Activated T-helper 2 cell treated with anti-CD3 and anti-CD28 coated beads, Interferon-gamma antibody, Interleukin-2, Interleukin-4, amounts not matched to agents 10 μg/mL and 5 μg/mL and 100 μg/mL, durations not matched to agents 14 hours and 24 hours and 36 hours (primary cell): ENCODE measurements at places on chromosomes 13 and 19. TPM values are rescaled to one million over a fixed set of nuclear protein-coding genes. Genes with fewer than 3 reads are reported as not detected.

GRCh38 chr13:46639033-46639981, 86.3 kb downstream of the LRCH1 start:
- no peak overlapping the region for H3K4me3 ChIP-seq
- no peak for DNase-seq
- no peaks in the 10 kb centered on the region for H3K36me3 ChIP-seq
- H3K27me3 ChIP-seq: no peaks in the 10 kb centered on the region

GRCh38 chr19:45882652-45883585, 3.0 kb downstream of the IRF2BP1 start:
- no peaks in the 10 kb centered on the region for H3K27me3 ChIP-seq
- DNase-seq: peak; percentile 81
- H3K36me3 ChIP-seq: peaks cover 4% of the 10 kb centered on the region
- peak overlapping the region; percentile 18 for H3K27ac ChIP-seq
- peak overlapping the region; percentile 66 for H3K4me3 ChIP-seq

DNA sequence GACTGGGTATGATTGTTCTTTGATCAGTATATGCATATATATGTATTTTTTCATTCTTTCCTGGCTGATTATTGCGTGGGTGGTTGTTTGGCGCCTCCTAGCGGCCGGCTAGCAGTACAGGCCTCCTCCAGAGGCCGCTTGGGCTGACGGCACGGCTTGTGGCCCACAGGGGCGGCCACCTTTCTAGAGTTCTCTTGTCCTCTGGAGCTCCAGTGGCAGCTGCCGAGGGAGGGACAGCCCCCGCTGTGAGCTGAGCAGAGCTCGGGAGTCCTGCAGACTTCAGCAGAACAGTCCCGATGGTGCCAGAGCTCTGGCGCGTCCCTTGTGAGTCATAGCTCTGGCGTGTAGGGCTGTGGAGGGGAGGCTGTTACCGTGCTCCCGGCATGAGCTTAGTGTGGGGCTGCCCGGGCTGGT, 22.5 kb upstream of the ZNF429 start:
- peak; percentile 22 for DNase-seq
- H3K36me3 ChIP-seq: peaks cover 6% of the 10 kb centered on the region
- H3K27me3 ChIP-seq: no peaks in the 10 kb centered on the region
- H3K4me3 ChIP-seq: no peak overlapping the region
- no peaks in the 10 kb centered on the region for H3K4me1 ChIP-seq

The BICRA gene
- total RNA-seq: 12.0 and 12.2 TPM in 2 replicates

The ADM5 gene
- 7.2 and 7.3 TPM in 2 replicates for total RNA-seq

- no peak overlapping the region for H3K4me3 ChIP-seq
- H3K27me3 ChIP-seq: no peaks in the 10 kb centered on the region
- H3K4me1 ChIP-seq: peaks cover 9% of the 10 kb centered on the region
- no peak overlapping the region for H3K27ac ChIP-seq
- DNase-seq: no peak
- H3K36me3 ChIP-seq: no peaks in the 10 kb centered on the region
These were observed 66.1 kb downstream of the RFX2 start for GRCh38 chr19:6044056-6044805.

DNA sequence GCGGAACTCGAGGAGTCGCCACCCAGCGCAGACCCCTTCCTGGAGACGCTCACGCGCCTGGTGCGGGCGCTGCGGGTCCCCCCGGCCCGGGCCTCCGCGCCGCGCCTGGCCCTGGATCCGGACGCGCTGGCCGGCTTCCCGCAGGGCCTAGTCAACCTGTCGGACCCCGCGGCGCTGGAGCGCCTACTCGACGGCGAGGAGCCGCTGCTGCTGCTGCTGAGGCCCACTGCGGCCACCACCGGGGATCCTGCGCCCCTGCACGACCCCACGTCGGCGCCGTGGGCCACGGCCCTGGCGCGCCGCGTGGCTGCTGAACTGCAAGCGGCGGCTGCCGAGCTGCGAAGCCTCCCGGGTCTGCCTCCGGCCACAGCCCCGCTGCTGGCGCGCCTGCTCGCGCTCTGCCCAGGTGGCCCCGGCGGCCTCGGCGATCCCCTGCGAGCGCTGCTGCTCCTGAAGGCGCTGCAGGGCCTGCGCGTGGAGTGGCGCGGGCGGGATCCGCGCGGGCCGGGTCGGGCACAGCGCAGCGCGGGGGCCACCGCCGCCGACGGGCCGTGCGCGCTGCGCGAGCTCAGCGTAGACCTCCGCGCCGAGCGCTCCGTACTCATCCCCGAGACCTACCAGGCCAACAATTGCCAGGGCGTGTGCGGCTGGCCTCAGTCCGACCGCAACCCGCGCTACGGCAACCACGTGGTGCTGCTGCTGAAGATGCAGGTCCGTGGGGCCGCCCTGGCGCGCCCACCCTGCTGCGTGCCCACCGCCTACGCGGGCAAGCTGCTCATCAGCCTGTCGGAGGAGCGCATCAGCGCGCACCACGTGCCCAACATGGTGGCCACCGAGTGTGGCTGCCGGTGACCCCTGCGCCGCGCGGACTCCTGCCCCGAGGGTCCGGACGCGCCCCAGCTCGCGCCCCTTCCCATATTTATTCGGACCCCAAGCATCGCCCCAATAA, 2.3 kb downstream of the AMH start:
- no peak for DNase-seq
- H3K4me3 ChIP-seq: no peak overlapping the region
- H3K27ac ChIP-seq: no peak overlapping the region
- H3K27me3 ChIP-seq: peaks cover 12% of the 10 kb centered on the region
- H3K36me3 ChIP-seq: peaks cover 5% of the 10 kb centered on the region

DNA sequence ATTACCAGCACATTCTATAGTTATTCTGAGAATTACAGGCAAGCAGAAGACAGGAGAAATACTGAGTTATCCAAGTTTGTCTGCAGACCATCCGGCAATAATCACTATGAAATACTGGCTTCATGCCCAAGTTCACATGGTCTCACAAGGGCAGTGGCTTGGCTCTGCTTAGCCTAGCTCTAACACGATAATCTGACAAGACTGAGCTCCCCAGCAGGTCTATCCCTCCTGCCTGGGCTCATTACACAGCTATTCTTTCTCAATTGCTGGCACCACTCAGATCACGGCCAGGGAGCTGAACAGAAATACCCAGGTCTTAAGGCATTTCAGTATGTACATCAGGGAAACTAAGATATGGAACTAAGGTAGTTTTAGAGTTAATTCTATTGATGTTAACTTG, 361.6 kb upstream of the PCDH20 start:
- H3K4me3 ChIP-seq: no peak overlapping the region
- no peaks in the 10 kb centered on the region for H3K4me1 ChIP-seq
- H3K27me3 ChIP-seq: no peaks in the 10 kb centered on the region
- no peaks in the 10 kb centered on the region for H3K36me3 ChIP-seq

DNA sequence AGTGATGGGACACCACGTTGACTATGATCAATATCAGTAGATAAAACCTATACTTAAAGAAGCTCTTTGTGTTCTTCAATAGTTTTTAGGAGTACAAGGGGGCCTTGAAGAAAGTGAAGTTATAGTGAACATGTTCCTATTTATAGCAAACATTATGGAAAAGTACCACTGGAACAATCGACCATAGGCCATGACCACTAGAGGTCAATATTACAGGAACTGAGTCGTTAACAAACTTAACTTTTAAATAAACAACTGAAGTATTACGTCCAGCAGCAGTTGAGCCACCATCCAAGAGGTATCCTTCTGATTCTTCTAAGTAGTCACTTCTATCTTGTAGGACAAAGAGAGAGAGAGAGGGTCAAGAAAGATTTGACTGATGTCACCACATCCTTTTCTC, 391.0 kb upstream of the SLITRK5 start:
- no peaks in the 10 kb centered on the region for H3K4me1 ChIP-seq
- no peak overlapping the region for H3K27ac ChIP-seq
- H3K36me3 ChIP-seq: no peaks in the 10 kb centered on the region
- H3K27me3 ChIP-seq: no peaks in the 10 kb centered on the region

- no peak overlapping the region for H3K4me3 ChIP-seq
- H3K4me1 ChIP-seq: no peaks in the 10 kb centered on the region
- peaks cover 15% of the 10 kb centered on the region for H3K27me3 ChIP-seq
- no peak for DNase-seq
These were observed 29.3 kb upstream of the TNFAIP8L1 start for GRCh38 chr19:4609878-4610511.

DNA sequence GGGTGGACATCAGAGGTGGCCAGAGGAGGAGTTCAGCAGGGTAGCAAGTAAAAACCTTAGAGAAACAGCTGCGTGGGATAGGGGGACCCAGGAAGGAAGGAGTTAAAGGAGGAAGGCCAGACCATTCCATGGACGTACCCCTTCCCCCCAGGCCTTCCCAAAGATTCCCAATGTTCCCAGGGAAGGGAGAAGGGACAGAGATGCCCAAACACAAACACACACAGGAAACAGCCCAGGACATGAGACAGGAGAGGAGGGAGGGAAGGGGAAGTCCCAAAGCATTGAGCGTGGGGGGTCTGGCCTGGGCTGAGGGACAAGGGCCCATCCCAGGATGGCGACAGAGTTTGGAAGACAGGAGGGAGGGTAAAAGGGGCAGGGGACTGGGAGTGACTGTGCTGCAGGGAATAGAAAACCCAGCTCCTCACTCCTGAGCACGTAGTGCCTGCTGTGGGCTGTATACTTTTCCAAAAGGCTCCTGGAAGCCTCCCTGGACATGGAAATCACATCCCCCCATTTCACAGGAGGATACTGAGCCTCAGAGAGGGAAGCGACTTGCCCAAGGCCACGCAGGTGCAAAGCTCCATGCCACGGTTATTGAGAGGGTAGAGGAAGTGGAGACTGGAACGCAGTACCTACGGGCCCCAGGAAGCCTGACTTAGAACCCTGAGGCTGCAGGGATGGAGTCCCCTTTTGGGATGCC, 1.1 kb downstream of the SYDE1 start:
- DNase-seq: no peak
- H3K27ac ChIP-seq: no peak overlapping the region
- peaks cover 17% of the 10 kb centered on the region for H3K27me3 ChIP-seq
- H3K4me3 ChIP-seq: peak overlapping the region; percentile 41
- H3K4me1 ChIP-seq: peaks cover 7% of the 10 kb centered on the region

The CALR3 gene
- not detected in 2 replicates for total RNA-seq

- H3K4me3 ChIP-seq: no peak overlapping the region
- no peaks in the 10 kb centered on the region for H3K27me3 ChIP-seq
- no peak overlapping the region for H3K27ac ChIP-seq
- H3K4me1 ChIP-seq: no peaks in the 10 kb centered on the region
- DNase-seq: no peak
These were observed 285.0 kb upstream of the SLC10A2 start for GRCh38 chr13:103351035-103351828.

DNA sequence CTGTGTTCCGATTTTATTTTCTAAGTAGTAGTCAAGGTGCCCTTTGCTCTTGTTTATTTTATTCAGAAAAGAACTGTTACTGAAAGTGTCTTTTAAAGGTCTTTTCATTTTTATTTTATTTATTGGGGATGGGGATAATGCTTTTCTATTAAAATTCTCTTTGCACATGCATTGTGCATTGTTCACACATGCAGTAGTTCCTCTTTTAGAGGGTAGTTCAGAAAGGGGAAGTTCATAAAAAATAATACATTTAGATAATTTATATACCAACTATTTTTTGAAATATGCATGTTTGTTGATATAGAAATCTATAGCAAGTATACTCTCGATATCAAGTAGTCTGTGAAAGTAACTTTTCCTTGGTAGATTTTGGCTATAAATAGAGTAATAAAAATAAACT, 3.5 kb downstream of the GPC5 start:
- H3K4me1 ChIP-seq: peaks cover 6% of the 10 kb centered on the region
- H3K27ac ChIP-seq: no peak overlapping the region
- H3K27me3 ChIP-seq: peaks cover 61% of the 10 kb centered on the region
- H3K4me3 ChIP-seq: no peak overlapping the region
- no peak for DNase-seq
- H3K36me3 ChIP-seq: no peaks in the 10 kb centered on the region

The TNFSF13B gene
- 1.1 and 1.7 TPM in 2 replicates for total RNA-seq

DNA sequence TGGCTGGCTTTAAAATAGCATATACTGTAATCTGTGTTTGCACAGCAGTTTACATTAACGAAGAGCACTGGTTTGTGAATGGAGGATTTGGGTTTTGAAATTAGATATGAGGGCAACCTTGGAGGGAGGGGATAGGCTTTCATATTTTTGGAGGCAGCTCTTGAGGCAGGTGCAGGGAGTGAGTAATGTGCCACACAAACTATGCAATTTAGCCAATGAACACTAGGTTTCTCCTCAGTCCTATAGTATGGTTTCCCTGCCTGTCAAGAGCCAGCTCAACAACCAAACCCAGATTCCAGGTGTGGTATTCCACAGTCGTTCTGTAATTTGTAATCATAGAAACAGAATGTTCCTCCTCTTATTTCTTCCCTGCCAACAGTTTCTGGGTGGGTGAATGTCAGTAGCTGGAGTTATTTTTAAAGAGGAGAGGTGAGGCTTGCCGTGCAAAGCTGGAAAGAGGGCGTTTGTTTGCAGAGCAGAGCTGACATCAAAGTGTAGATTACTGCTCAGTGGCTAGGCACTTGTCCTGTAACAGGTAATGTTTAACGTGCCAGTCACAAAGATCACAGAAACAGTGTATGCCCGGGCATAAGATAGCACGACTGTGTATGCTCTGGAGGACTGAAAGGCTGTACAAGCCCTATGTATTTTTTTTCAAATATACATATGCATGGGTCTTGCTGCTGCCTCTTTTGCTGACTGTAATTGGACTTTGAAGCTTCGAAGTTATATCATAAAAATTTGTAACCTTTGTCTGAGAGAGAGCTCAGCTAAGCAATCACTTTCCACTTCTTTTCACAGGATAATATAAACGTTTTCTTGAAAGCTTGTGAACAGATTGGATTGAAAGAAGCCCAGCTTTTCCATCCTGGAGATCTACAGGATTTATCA, 124.2 kb downstream of the LMO7 start:
- peaks cover 65% of the 10 kb centered on the region for H3K4me1 ChIP-seq
- H3K27ac ChIP-seq: peak overlapping the region; percentile 63
- H3K36me3 ChIP-seq: peaks cover 10% of the 10 kb centered on the region
- H3K4me3 ChIP-seq: peak overlapping the region; percentile 71
